ENCODE measurements at places on chromosomes 16 and 17.

DNA sequence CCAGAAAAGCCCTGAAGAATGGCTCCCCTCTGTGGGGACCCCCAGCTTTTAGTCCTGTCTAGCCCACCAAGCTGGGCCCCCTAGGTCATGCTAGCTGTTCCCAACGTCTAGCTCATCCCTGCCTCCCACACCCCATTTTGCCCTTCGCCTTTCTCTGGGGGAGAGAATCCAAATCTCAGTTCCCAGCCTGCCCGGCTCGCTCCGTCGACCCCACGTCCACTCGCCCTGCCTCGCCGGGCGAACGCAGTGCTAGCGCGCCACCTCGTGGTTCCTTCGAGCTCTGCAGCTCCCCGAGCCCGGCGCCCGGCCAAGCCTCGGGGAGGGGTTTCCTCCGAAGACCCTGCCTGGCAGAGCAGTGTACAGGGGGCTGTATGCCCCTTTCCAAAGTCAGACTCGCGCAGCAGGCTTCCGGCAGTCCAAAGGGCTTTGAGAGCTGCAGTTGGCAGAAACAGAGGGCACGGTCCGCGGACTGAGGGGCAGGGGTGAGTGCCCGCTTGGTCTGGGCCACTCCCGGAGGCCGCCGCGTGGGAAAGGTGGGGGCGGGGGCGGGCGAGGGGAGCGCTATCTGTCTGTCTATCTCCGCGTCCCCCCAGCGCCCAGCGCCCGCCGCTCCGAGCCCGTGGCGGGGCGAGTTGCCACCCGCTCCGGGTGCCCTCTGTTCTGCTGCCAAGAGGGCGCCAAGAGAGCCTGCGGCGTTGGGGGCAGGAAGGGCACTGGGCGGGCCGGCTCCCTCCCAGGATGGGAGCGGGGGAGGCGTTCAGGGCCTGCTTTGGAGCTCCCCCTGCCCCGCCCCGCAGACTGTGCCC is 1.7 kb upstream of the DLX3 start:
- peak; percentile 60 for DNase-seq

- DNase-seq, result no peak
These were observed 90.5 kb downstream of the ENGASE start for GRCh38 chr17:79164913-79165695.

GRCh38 chr17:1111599-1112443 is 68.0 kb downstream of the ABR start:
- no peak for DNase-seq

DNA sequence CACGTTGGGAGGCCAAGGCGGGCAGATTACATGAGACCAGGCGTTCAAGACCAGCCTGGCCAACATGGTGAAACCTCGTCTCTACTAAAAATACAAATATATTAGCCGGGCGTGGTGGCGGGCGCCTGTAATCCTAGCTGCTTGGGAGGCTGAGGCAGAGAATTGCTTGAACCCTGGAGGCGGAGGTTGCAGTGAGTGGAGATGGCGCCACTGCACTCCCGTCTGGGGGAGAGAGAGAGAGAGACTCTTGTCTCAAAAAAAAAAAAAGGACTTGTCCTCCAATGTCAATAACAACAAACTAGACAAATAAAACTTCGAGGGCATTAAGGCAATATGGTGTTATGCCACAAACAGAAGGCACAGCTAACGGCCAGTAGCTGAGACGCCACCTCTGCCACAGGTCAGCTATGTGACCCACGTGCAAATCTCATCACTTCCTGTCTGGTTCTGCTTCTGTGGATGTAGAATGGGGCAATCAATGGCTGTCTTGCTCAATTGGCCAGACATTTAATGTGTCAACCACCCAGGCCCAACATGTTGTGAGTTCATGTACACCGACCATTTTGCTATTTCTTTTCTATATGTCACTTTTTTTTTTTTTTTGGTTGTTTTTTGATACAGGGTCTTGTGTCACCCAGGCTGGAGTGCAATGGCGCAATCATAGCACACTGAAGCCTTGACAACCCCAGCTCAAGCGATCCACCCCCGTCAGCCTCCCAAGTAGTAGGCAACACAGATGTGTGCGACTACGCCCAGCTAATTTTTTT is 834 bp upstream of the TXNDC11 start:
- peak; percentile 55 for DNase-seq

DNA sequence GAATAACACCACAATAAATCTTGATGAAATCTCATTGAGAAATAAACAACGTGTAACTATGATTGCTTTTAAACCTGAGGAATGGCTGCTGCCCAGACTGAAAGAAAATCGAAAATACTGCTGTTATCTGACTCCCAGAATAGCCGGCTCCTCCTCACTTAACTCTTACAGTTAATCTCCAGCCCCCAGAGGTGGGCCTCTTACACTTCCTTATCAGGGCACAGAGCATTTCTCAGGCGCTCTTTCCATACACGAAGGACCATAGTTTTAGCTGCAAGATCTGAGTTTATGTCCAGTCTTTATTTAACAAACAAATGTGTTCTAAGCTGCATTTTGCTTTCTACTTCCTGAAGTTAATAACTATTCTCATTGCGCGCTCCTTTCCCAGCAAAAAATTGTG is 206.9 kb downstream of the MAP2K4 start:
- no peak for DNase-seq

Data from CD8-positive, alpha-beta memory T cell (primary cell).